Spinal cord (tissue), 10 donors: ENCODE measurements at places on chromosomes 3 and 15. TPM values are rescaled to one million over a fixed set of nuclear protein-coding genes. Genes with fewer than 3 reads are reported as not detected.

The MYZAP gene
- 2.4 TPM for total RNA-seq

The THBS1 gene
- total RNA-seq = 70.6 TPM

The OR5K2 gene
- not detected for total RNA-seq

The CSTA gene
- total RNA-seq = 0.44 TPM

The SQOR gene
- 25.2 TPM for total RNA-seq

The ROBO1 gene
- 181 TPM for total RNA-seq

The RTP1 gene
- total RNA-seq = 0.61 TPM

The LRRC31 gene
- 0.50 TPM for total RNA-seq
